ENCODE measurements at places on chromosomes 4 and X.

DNA sequence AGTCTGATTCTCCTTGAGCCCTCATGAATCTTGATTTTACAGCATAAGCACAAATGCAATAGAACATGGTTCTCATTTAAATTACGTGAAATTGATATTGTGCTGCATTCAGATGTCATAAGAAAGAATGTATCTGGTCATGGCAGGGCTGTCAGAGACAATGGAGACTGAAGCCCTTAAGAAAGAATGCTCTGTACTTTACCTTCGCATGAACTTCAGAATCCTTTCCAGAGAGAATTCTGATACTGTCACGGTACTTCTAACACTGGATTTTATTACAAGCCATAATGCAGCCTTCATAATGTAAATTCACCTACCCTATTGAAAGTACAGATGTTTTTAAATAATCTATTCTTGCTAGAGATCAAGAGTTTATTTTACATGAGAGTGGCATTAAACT, 677.9 kb upstream of the ADGRL3 start:
- DNase-seq: no peak

- DNase-seq: no peak
Observed at GRCh38 chr4:100420571-100420970, 97.3 kb downstream of the EMCN start.

- DNase-seq: no peak
Observed at GRCh38 chr4:183635741-183636140, 23.2 kb downstream of the RWDD4 start.

- no peak for DNase-seq
Observed at GRCh38 chr4:105472871-105473323, 965 bp downstream of the PPA2 start.

GRCh38 chrX:41734530-41734929, 10.5 kb downstream of the GPR82 start:
- no peak for DNase-seq

- DNase-seq: no peak
Observed at GRCh38 chr4:20272411-20272872, 20.7 kb downstream of the SLIT2 start.

DNA sequence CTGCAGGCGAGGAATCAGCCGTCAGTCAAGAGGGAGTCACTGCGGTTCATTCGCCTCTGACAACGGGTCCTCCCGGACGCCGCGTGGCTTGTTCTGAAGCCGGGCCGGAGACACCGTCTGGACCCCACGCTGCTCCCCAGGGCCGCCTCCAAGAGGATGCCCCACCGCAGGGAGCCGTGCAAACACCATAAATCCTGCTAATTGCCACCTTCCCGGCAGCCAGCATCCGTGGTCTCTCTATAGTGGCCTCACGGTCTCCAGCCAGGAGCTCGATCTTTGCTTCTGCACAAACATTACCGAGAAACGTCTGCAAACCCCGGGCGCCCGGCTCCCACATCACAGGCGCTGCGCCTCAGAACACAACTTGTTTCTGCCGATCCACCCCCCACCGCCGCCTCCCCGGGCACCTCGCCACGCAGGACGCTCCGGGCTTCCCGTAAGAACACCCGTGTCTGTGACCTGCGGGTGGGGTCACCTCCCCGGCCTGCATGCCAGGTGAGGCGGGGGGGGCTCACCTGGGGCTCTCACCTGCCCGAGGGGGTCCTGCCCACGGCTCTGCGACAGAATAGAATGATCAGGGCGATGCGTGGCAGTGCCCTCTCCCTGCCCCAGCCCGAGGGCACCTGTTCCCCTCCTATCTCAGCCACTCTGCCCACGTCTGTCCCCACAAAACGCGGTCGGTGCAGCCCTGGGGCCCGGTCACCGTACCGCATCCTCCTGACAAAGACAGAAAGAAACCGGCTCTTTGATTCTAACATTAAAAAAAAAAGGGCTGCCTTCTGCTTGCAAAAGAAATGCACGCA, 32.4 kb upstream of the PPP2R3B start:
- peak; percentile 25 for DNase-seq

DNA sequence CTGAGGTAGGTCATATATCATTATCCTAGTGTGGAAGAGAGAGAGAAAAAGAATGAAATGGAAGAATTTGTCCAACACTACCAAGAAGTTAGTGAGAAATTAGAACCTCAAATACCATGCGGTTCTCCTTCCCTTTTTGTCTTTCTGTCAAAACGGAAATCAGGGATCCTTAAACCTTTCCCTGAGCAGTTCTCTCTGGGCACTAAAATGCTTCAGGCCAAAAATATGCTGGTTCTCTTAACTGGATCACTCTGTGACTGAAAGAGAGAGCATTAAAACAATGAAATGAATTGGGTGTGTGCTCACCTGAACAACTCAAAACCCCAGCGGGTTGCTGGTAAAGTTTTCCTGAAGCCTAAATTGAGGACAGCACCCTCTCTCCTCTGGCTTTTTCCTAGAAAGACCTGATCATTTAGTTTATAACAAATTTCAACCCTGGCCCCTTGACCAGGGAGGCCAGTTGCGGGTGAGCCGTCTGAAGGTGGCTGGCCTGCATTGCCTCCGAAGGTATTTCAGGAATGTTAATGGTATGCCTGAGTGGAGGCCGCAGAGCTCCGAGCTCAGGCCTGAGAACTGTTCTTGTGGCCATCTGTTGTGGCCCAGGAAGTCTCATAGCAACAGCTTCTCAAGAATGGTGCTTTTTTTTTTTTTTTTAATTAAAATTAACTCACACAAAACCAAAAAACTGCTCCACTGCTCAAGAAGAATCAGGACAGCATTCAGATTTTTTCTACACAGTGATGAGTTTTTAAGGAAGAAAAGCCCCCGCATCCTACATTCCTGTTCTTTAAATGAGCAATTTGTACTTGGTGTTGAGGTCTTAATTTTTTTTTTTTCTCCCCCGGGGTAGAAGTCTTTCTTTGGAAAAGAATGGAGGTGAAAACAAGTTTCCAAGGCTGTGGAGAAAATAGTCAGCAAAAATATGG, 155.1 kb downstream of the SHROOM3 start:
- no peak for DNase-seq

DNA sequence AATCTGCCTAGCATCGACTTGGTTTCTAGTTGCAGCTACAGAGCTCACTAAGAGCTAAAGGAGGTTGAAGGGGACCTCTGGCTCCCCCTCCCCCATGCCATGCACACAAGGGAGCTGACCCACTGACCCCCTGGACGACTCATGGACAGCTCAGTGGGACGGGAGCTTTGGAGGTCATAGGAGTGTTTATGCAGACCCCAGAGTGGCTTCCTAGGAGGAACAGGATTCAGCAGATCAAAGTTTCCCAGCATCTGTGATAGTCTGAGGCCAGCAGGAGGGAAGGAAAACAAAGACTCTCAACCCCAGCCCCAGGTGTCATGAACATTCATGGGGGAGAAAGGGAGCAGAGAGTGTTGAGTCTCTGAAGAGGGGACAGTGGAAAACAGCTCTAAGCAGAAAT, 104.4 kb downstream of the ARSF start:
- DNase-seq: no peak

- DNase-seq: peak; percentile 11
Observed at GRCh38 chrX:53481816-53482465, 47.8 kb upstream of the HSD17B10 start.

DNA sequence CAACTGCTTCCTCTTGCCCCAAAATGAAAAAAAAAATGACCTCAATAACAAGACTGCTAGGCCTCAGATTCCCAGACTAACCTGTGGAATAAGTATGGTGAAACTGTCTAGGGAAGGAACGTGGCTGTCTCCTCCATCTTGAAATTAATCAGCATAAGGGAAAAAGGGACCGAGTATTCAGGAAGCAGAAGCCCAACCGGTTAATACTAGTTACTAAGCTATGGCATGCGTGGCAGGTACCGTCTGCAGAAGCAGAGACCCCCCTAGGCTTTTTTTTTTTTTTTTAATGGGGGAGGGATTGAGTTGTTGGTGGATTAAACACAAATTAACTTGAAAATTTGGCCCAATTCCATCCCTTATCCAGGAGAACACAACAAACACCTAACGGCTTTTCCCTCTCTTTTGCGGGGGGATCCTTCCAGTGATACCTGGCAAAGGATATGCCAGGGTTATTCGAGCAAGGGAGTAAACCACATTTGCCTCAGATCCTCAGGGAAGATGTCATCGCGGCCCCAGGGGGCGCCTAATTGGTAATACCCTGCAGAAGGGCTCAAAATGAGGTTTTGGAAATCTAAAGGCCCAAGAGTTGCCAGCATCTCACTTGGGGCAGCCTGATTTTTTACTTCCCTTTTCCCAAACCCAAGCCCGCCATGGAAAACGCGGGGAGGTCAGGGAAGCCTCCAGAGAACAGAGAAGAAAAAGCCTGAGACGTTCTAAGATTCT, 893 bp downstream of the RLIM start:
- no peak for DNase-seq
